GM23248 (cell line): ENCODE measurements at places on chromosomes 4 and X. TPM values are rescaled to one million over a fixed set of nuclear protein-coding genes. Genes with fewer than 3 reads are reported as not detected.
A peak's percentile ranks its signal among the peaks of the same experiment; 100 is the strongest.

- DNase-seq = no peak
Measured at GRCh38 chr4:20565075-20565721, 135.1 kb upstream of the PACRGL start.

- peak; percentile 61 for DNase-seq
Measured at GRCh38 chr4:82561786-82562563, at the start of gene TMEM150C. TSS of gene TMEM150C (minus strand) at chr4:82561988. CDS start at chr4:82504657, 57,331 bp downstream.

DNA sequence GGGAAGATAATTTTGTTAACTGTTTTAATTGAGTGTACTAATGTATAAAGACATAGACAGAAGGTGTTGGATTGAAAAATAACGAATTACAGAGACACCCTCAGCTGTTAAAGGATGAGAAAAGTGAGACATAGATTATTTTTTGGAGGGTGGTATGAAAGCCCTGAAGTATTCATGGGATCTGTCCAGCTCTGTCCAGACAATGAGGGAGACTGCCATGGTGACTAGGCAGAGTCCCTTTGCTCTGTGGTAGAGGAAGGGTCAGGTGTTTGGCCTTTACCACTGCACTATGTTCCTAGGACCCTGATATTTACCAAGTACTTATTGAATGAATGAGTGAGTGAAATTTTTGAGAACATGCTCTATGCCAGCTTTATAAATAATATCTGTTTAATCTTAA is 11.4 kb downstream of the FGF2 start:
- no peak for DNase-seq

The PDGFRA gene
- 225 and 275 TPM in 2 replicates for total RNA-seq

The CXCL10 gene
- not detected in 2 replicates for total RNA-seq

DNA sequence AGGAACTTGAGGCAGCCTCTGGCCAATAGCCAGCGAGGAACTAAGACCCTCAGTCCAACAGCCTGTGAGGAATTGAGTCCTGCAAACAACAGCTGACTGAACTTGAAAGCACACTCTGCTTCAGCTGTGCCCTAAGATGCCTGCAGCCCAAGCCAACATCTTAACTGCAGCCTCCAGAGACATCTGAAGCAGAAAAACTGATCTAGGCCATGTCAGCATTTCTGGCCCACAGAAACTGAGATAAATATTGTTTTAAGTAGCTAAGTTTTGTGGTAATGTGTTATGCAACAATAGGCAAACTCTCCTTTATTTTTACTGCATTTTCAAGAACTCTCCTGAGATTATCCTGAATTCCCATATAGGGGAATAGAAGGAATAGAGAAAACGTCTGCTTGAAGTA is 24.4 kb upstream of the PIGA start:
- DNase-seq = no peak

GRCh38 chrX:96761566-96761965 is 76.9 kb downstream of the DIAPH2 start:
- DNase-seq = no peak

DNA sequence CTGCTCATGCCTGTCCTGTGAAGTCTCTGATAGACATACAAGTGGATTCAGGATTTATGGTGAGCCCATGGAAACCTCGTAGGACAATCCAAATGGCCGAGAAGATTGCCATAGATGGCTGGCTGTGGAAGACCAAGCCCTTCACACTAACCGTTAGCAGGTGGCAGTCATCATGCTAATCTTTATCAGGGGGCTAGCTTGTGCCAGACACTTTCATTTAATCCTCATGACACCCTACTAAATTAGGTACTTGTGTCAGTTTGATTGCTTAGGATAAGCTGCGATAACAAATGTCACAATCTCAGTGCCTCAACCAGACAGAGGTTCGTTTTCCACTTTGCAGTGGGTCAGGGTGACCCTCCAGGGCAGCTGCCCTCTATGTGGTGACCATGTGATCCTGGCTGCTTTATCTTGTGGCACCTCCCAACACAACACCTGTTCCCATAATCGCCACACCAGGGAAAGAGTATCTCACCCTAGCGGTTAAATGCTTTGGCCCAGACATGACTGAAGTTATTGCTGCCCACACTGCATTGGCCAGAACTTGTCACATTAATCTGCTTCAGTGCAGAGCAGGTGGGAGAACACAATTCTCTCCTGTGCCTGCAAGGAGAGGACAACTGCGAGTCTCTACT is 60.8 kb downstream of the REPS2 start:
- peak; percentile 31 for DNase-seq

The LRIT3 gene
- total RNA-seq = 0.11 TPM in 1 of 2 replicates, not detected in the other

The FAAH2 gene
- 0.11 TPM in 1 of 2 replicates, not detected in the other for total RNA-seq

DNA sequence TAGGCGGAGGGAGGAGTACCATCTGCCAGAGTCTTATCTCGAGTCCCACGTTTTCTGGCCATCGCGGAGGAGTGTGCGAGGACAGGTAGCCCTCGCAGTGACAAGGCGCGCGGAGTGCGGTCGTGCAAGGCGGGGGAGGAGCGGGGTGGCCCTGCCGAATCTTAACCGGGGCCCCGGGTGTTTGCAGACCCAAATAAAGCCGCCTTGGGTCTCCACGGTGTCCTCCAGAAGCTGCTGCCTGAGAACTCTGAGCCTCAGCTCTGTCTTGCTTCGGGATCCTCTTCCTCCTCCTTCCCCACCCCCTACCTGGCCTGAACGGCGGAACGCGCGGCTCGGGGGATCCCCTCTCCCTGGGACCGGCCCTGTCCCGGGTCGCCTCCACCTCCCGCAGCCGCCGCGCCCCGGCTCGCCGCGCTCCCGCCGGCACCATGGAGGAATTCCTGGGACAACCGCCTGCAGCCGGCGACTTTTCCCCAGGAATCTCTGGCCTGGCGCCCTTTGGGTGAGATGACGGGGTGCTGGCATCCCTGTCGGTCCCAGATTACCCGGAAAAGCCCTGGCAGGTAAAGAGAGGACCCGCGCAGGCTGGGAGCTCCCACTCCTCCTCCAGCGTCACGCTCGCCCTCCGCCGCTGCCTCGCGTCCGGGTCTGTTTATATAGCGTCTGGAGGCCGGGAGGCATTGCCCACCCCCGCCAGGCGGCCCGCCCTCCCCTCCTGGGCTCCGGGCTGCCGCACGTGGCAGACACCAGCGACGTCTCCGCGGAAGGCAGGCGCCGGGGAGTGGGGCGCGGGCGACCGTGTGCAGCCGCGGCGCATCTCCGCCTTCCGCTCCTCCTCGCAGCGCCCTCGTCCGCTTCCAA is at the start of gene GALNTL6:
Gene GALNTL6 (plus strand): TSS at position 740 of the 861 bp plus-strand sequence.
- DNase-seq = peak; percentile 25

The FHIP1A gene
- total RNA-seq = 0.11 TPM in 1 of 2 replicates, not detected in the other

DNA sequence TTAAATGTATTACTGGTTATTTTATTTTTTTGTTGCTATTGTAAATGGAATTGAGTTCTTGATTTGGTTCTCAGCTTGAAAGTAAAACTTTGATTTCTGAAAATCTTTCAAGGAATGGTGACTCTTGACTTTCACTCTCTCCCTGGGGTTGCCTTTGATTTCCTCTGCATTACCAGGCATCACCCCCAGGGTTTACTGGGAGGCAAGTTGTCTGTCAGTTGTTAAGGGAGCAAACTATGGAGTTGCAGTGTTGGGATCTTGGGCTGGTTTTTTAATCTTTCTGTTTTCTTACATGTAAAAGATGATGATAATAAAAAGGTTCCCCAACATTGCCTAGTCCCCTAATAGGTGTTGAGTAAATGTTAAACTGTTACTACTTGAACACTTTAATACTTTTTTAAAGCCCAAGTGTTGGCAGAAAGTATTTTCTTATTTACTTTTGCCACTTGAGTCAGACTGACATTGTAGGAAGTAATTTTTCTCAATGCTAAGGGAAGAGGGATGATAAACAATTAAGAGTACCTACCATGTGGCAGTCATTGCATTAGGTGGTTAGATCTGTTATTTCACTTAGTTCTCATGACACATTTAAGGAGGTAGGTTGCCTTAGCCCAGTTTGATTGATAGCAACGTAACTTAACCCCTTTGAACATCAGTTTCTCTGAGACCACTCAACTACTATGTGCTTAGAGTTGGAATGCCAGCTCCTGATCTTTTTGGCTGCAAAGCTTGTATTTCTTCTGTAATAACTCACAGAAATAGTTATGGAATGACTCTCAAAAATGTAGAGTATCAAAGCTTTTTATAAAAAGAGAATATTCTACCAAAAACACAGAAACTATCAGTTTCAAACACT is 67.1 kb downstream of the DCLK2 start:
- peak; percentile 20 for DNase-seq

DNA sequence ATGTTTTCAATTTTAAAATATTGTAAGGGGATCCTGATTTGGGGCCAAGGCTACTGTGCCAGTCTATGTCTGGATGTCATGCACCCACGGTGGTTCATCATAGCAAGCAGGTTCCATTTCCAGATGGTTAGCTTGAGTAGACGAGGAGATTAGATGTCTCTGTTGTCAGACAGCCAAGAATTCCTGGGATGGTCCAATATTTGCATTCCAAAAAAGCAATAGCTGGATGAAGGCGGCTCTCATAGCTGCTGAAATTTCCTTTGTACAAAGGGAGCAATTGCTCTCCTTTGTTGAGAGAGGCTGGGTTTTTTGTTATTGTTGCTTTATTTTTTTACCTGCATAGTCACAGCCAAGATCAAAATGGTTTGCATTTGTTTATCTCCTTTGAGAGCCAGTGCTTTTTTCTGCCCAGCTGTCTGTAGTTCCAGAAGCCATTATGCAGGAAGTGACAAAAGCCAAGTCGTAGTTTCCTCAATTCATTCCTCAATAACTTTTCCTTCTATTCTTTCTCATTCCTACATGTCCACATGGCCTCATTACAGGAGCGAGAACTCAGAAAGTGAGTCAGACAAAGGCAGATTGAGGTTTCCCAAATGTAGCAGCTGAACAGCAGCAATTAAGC is 107.9 kb downstream of the MMRN1 start:
- DNase-seq = no peak

The GPM6B gene
- 0.65 TPM in 1 of 2 replicates, not detected in the other for total RNA-seq

GRCh38 chr4:159052315-159052714 is 50.6 kb upstream of the RAPGEF2 start:
- no peak for DNase-seq

- no peak for DNase-seq
Measured at GRCh38 chr4:80655662-80656061, 320.1 kb downstream of the CFAP299 start.

GRCh38 chr4:101282076-101282844 is 65.1 kb downstream of the PPP3CA start:
- no peak for DNase-seq

The IQSEC2 gene
- 10.2 and 11.8 TPM in 2 replicates for total RNA-seq

The STOX2 gene
- total RNA-seq = not detected in 2 replicates

GRCh38 chrX:134544513-134545151 is 84.7 kb downstream of the HPRT1 start:
- no peak for DNase-seq

The PPEF1 gene
- total RNA-seq = not detected in 2 replicates

DNA sequence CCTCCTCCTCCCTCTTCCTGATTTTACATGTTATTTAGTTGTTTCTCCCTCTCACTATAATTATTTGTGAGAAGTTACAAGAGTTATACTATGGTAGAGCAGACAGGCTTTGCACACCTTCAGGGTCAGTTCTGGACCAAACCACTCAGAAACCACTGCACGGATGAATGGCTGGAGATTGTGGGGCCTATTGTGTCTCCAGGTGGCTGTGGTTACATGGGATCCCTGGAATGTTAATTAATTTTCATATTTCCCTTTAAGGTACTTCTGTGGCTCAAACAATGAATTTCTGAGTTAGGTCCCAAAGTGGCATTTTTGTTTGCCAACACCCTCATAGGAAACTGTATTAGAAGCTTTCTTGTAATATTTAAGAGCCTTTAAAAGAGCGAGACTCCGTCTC is 151.9 kb downstream of the BMPR1B start:
- no peak for DNase-seq

The NWD2 gene
- not detected in 2 replicates for total RNA-seq

GRCh38 chr4:105236202-105236915 is 89.7 kb downstream of the TET2 start:
- DNase-seq = no peak

GRCh38 chr4:2290974-2291704 is 29.2 kb upstream of the MXD4 start:
- DNase-seq = no peak

- DNase-seq = no peak
Measured at GRCh38 chrX:39734174-39734776, 363.5 kb downstream of the BCOR start.

GRCh38 chr4:127448986-127449385 is 183.8 kb upstream of the INTU start:
- DNase-seq = no peak

- peak; percentile 58 for DNase-seq
Measured at GRCh38 chr4:83906561-83906960, 370.7 kb downstream of the GPAT3 start.

DNA sequence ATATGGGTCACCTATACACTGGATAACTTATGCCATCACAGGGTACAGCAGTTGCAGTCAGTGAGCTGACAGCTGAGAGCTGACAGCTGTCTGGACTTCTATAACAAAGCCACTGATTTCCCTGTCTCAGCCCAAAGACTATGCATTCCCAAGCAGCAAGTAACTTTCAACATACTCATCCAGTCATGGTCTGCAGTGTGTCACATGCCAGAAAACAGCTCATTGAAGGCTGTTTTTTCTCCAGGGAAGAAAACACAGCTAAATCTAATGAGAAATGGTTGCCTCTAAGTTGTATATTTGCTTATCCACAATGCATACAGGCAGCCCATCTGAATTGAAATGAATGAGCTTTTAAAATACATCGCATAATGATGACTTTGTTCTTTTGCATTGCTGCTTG is 6.3 kb downstream of the KIAA1210 start:
- peak; percentile 75 for DNase-seq

The GPR173 gene
- 0.86 and 2.7 TPM in 2 replicates for total RNA-seq

DNA sequence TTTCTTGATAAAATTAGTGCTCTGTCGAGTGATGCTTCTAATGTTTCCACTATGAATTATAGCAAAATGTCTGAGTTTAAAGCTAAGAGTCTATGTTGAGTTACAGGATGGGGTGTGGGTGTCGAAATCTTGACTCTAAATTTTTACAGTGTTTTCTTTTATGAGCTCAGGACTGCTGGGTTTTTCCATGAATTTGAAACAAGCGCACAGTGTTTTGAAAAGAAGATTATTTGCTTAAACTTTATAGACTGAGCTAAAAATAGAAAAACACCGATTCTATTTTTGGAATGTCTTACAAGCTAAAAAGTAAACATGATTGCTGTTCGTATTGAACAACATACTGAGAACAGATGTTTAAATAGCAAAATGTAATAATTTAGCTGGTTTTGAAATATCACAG is 7.5 kb downstream of the PTTG2 start:
- DNase-seq = no peak

The FAM53A gene
- 3.8 and 15.3 TPM in 2 replicates for total RNA-seq

The PTCHD1 gene
- total RNA-seq = not detected in 2 replicates

GRCh38 chrX:67717571-67717970 is 173.8 kb downstream of the AR start:
- no peak for DNase-seq

GRCh38 chrX:134418317-134419113 is 41.5 kb upstream of the HPRT1 start:
- DNase-seq = no peak

GRCh38 chr4:125832161-125832560 is 517.4 kb downstream of the FAT4 start:
- DNase-seq = peak; percentile 3

The STPG2 gene
- 0.32 TPM in 1 of 2 replicates, not detected in the other for total RNA-seq

GRCh38 chr4:7978489-7978888 is 38.8 kb upstream of the AFAP1 start:
- DNase-seq = no peak

GRCh38 chrX:124534536-124534935 is 188.2 kb downstream of the SH2D1A start:
- DNase-seq = no peak

The CETN2 gene
- total RNA-seq = 51.7 and 73.7 TPM in 2 replicates

The SOX3 gene
- not detected in 2 replicates for total RNA-seq
